NCI-H774 (cell line): ENCODE measurements at places on chromosomes 6 and 20.

GRCh38 chr6:34526241-34526972 is 29.7 kb downstream of the SPDEF start:
- DNase-seq: no peak

GRCh38 chr6:154773610-154774089 is 40.4 kb downstream of the SCAF8 start:
- no peak for DNase-seq

GRCh38 chr20:38231531-38232121 is 28.9 kb downstream of the KIAA1755 start:
- no peak for DNase-seq

- DNase-seq: peak; percentile 16
These were observed 243.1 kb upstream of the RAB32 start for GRCh38 chr6:146300521-146300920.

DNA sequence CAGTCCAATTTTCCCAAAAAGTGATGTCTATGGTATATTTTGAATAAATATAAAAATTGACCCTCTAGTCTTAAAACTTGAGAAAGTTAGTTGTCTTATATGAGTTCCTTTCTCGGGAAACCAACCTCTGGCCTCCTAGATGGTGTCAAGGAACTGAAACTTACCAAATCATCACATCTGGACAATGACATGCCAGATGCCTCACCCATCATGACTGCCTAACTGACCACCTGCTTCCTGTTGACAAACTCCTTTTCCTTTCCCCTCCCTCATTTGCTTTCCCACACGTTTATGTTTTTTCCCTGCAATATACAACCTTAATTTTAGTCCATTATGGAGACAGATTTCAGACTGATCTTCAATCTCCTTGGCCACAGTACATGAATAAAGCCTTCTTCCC is 731.0 kb downstream of the EPHA7 start:
- no peak for DNase-seq

DNA sequence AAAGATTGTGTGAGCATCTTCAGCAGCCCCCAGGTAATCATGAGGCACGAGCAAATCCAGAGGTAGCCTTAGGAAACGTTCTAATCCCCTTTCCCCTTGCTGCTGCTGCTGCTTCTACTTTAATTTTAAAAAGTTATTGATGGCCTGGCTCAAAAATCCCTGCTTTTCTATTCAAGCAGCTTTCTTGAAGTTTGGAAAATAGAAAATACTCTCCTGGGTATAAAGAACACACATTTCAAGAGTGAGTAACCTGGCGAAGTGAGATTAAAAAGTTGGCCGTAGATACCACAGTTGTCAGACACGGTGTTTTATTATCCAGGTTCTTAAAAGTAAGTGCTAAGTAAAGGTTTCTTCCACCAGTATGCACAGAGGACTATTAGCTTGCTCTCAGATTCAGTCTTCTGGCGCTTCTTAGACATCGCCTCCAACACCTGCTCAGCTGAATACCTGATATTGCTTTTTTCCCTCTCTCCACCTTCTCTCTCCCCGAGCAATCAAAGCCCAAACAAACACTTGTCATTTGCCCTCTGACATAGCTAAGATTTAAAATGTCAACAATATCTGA is 150.7 kb downstream of the EDN3 start:
- DNase-seq: no peak

GRCh38 chr6:126628125-126628524 is 288.2 kb downstream of the CENPW start:
- DNase-seq: no peak

- no peak for DNase-seq
These were observed 304.9 kb downstream of the CDH26 start for GRCh38 chr20:60262967-60263603.

DNA sequence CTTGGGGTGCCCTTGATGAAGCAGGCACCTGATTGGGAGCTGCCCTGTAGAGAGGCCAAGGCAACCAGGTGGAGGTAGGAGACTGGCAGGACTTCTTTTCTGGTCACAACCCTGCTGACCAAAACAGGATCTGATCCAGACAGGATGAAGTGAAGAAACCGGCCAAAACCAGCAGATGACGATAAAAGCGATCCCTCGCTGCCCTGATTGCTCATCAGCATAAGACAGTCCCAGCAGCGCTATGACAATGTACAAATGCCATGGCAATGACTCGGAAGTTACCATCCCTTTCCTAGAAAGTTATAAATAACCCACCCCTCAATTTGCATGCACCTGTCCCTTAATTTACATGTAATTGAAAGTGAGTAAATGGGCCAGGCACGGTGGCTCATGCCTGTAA is 88.4 kb upstream of the PDE10A start:
- DNase-seq: no peak

GRCh38 chr6:154703124-154703523 is 30.1 kb upstream of the SCAF8 start:
- DNase-seq: no peak

DNA sequence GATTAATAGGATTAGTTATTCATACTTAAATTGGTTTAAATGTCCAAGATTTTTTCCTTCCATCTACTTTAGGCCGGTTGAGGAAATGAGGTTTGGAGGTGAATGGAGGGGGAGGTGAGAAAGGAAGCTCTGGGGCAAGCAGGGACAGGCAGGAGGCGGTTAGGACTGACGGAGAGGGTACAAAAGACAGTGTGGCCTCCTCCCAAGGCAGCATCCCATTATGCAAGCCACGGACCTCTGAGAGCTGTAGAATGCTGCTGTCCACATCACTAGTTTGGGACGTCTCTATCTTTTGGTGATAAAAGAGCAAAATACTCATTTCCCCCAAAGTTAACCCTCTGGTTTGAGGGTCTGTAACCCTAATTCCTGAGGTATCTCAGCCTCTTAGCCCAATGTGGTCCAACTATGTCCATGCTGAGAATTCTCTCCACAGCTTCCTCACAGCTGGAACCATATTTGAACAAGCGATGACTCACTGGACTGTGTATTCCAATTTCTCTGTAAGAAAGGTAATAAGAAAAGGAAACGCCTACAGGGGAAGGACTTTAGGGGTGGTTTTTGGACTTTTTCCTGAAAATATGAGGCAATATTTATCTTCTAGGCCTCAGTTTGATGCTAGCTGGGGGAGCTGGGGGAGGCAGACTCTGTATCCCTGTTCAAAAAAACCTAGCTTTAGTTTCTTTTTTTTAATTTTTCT is 172.2 kb downstream of the TFAP2B start:
- DNase-seq: no peak

DNA sequence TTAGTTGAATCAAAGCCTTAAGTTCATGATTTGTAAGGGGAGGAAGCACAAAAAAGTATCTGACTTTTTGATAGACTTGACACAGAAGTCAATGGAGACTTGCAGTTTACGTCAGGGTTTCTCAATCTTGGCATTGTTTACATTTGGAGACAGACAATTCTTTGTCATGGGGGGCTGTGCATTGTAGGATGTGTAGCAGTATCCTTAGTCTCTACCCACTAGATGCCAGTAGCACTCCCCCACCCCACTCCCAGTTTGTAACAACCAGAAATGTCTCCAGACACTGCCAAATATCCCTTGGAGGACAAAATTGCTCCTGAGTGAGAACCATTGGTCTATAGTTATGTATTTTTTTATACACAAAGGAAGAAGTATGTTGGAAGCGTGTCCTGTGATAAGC is 434.1 kb downstream of the RFPL4B start:
- no peak for DNase-seq

GRCh38 chr6:22295145-22295544 is 1.7 kb downstream of the PRL start:
- DNase-seq: no peak

DNA sequence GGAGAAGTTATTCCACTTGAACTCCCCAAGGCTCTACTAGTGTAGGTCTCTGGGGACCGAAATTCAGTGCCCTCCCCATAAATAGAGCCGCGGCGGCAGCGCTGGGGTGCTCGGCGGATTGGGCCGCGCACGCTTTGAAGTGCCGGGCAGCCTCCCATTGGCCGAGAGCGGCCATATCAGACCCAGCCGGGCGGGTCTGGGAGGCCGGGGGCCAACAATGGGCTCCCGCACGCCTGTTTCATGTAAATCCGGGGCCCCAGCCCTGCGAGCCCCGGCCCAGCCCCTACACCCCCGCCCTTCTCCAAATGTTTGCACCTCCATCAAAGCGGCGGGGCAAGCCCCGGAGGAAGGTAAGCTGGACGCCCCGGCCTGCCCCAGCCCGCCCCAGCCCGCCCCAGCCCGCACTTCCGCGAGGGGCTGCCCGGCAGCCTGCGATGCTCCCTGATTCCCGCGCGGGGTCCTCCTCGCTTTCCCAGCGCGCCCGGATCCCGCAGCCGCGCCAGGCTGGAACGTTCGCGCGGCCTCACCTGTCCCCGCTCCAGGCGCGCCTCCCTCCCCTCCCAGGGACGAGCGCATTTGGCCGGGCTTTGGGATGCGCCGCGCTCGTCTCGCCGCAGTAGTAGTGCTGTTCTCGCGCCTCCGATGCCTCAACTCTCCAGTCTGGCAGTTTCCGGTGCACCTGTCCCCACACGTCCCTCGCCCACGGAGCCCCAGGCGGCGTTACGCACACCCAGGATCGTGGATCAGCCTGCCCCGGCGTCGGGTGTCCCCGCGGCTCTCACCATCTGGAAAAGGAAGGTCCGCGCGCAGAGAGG is at the start of gene TBXT:
TBXT (minus strand) TSS at position 51 of the 815 bp plus-strand sequence. CDS start 260 bp downstream, outside the sequence.
- peak; percentile 67 for DNase-seq

GRCh38 chr20:63230800-63231268 is 4.9 kb upstream of the BIRC7 start:
- DNase-seq: no peak

GRCh38 chr6:158752613-158753012 is 66.6 kb downstream of the EZR start:
- peak; percentile 64 for DNase-seq
